Daoy (cell line): ENCODE measurements at places on chromosomes 7 and 10. TPM values are rescaled to one million over a fixed set of nuclear protein-coding genes. Genes with fewer than 3 reads are reported as not detected.
A peak's percentile ranks its signal among the peaks of the same experiment; 100 is the strongest.

- DNase-seq = no peak
Observed at GRCh38 chr10:72228318-72228751, 12.3 kb upstream of the ASCC1 start.

GRCh38 chr7:28174901-28175661 lies 5.5 kb downstream of the JAZF1 start:
- no peak for DNase-seq

Gene RBP4
- total RNA-seq = not detected in 2 replicates

Gene ZPBP
- not detected in 2 replicates for total RNA-seq

- DNase-seq = no peak
Observed at GRCh38 chr10:90130321-90131086, 429.1 kb downstream of the KIF20B start.

GRCh38 chr7:129225206-129225930 lies 538 bp downstream of the AHCYL2 start:
- peak; percentile 80 for DNase-seq

GRCh38 chr10:72016608-72017300 lies 52.6 kb downstream of the CHST3 start:
- no peak for DNase-seq

DNA sequence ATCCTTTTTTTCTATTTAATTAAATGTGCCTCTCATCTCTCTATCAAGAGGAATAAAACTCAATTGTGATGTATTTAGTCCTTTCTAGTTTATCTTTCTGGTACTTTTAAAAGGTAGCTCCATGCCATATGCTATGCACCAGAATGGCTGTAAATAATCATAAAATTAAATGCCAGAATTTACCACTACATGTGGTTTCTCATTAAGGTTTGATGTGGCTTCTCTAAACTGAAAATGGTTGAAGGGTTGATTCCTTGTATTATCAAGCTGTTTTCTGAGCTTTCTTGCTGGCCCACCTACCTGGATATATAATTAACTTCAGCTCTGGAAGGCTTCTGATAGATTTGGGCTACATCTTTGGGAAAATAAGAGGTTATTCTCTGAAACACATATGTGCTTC lies 171.9 kb upstream of the RHOBTB1 start:
- no peak for DNase-seq

DNA sequence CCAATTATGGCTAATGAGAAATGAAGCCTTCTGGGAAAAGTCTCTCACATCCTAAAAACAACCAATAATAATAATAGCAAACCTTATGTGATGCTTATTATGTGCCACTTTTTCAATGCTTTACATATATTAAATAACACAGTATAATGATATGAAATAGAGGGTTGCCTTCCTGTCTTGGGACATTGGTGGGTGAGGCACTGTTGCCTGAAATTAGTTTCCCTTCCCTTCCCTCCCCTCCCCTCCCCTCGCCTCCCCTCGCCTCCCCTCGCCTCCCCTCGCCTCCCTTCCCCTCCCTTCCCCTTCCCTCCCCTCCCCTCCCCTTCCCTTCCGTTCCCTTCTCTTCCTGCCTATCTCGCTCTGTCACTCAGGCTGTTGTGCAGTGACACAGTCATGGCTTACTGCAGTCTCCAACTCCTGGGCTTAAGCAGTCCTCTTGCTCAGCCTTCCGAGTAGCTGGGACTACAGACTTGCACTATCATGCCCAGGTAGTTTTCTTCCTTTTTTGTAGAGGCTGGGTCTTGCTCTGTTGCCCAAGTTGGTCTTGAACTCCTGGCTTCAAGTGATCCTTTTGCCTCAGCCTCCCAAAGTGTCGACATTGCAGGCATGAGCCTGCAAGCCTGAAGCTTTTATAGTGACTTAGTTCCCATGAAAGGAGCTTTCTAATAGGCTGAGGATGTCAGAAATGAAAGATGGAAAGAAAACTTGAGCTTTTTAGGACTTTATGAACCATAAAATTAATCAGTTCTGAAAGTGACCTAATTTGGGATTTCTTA lies 47.9 kb downstream of the PHTF2 start:
- DNase-seq = no peak

Gene LEP
- not detected in 2 replicates for total RNA-seq

Gene HABP2
- not detected in 2 replicates for total RNA-seq

Gene LIPF
- not detected in 2 replicates for total RNA-seq

- no peak for DNase-seq
Observed at GRCh38 chr7:135377171-135377570, 132.7 kb downstream of the CNOT4 start.

- no peak for DNase-seq
Observed at GRCh38 chr10:130338636-130339024, 202.4 kb downstream of the GLRX3 start.

DNA sequence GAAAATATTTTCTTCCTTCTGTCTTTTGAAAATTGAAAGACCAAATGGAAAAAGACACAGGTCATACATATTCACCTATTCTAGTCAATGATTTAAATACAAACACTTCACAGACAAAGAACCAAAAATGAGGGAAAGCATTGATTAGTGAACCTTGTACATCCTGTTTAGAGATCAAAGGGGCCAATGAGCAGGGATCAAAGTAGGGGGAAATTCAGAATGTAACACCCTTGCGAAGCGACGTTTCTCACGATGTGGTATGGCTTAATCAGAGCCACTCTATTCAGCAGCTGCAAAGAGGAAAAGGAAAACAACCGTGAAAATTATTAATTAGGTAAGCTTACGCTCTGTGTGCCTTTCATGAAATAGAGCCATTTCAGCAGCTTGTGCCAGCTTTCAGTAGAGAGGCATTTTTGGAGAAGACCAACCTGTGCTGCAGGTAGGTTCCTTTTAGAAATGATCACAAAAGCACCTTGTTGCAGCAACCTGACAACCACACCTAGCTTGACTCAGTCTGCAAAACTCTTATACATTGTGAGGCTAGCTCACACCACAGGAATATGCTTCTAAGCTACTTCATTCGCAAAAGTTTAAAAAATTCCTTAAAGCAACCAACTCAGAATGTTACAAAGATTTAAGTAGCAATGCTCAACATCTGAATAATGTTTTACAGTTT lies 78.0 kb downstream of the DKK1 start:
- DNase-seq = no peak

DNA sequence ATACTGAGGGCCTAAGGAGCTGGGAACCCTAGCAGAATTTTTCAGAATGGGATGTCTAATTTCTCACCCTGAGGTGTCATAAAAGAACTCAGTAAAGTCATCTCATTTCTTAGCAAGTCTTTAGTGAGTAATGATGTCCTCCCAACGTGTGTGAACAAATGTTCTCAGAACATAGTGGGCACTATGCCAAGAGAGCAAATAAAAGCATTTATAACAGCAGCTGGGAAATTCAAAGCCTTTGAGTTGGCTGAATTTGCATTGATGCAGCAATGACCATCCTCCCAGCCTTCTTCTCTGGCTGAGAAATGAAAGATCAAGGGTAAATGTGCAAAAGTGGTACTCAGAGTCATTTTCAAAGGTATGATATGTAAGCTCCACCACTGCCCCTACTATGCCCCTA lies 109.4 kb downstream of the FAM107B start:
- no peak for DNase-seq

GRCh38 chr10:131266936-131267813 lies 44.3 kb downstream of the TCERG1L start:
- no peak for DNase-seq

- peak; percentile 98 for DNase-seq
Observed at GRCh38 chr10:97889461-97890265, 40.0 kb downstream of the GOLGA7B start.

Gene TMEM270
- total RNA-seq = 0.69 and 1.5 TPM in 2 replicates

Gene MYOZ1
- total RNA-seq = not detected in 2 replicates

DNA sequence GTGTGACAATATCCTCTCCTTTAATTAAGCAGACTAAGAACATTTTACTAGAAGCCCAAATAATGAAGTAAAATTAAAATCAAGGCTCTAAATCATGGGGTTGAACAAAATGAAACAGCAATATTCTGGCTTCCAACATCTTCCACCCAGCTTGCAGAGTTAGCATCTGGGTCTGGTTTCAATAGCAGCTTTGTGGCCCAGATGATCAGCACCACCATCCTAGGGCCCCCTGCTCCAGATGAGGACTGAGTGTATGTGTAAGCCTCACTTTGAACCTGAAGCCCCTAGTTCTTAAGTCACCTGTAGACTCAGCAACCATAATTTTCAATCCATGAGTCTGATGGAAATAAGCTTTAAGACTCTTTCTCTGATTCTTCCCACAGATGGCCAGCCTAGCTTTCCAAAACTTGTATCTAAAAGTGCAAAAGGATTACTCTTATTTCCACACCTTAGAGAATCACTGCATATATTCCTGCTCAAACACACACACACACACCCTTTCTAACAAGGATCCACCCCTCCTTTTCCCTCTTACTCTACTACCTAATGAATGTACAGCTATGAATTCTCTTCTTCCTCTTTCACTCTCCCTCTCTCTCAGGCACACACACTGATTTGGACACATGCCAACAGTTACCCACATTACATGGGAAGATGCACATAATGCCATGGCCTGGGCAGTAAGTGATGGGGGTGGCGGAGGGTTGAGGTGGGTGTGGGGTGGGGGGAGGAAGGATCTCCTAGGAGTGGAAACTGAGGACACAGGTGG lies 3.5 kb downstream of the DENND11 start:
- DNase-seq = peak; percentile 50

GRCh38 chr10:87702973-87703294 lies 43.3 kb downstream of the PAPSS2 start:
- DNase-seq = no peak

- no peak for DNase-seq
Observed at GRCh38 chr7:102410918-102411317, 14.8 kb downstream of the PRKRIP1 start.

- no peak for DNase-seq
Observed at GRCh38 chr10:79023240-79024162, 45.3 kb upstream of the ZMIZ1 start.

DNA sequence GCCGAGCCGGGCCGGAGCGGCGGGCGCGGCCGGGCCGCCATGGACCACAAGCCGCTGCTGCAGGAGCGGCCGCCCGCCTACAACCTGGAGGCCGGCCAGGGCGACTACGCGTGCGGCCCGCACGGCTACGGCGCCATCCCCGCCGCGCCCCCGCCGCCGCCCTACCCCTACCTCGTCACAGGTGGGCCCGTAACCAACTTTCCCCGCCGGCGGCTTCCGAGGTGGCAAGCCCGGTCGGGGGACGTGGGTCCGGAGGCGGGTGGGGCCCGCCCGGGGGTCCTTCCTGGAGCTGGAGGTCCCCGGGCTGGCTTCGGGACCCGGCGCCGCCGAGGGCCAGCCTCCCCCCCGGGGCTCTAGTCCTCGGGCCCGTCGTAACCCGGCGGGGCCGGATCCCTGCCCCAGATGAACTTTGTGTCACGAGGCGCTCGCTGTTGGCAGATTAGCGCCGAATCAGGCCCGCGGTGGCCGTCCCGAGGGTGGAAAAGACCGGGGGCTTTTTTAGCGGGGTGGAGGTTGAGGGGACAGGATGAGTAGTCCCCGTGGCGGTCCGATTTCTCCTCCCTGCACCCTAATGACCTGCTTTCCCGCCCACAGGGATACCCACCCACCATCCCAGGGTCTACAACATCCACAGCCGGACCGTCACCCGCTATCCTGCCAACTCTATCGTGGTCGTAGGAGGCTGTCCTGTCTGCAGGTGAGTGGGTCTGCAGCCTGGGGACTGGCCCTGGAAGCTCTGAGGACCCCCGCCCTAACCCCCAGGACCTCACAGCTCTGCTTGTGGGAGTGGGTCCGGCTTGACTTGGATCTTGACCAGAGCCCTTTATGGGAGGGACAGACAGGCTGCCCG lies 496 bp downstream of the BRI3 start:
- no peak for DNase-seq

GRCh38 chr10:34615770-34616169 lies 199.3 kb downstream of the PARD3 start:
- DNase-seq = no peak

Gene CLRN3
- not detected in 2 replicates for total RNA-seq

DNA sequence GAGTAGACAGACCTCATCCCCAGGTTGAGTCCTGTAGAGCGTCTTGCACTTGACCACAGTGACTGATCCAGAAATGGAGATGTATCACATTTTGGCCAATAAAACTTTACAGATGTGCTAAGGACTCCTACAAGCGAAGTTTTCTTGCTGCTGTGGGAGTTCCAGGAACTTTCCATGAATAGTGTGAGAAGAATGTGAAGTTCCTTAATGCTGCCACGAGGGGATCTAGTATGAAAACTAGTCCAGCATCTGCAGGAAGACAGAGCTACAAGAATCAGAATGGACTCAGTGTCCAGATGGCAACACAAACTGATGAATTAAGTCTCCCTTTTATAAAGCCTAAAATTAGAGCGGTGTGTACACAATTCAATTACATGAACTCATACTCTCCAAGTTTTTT lies 14.8 kb upstream of the LSM8 start:
- DNase-seq = no peak

DNA sequence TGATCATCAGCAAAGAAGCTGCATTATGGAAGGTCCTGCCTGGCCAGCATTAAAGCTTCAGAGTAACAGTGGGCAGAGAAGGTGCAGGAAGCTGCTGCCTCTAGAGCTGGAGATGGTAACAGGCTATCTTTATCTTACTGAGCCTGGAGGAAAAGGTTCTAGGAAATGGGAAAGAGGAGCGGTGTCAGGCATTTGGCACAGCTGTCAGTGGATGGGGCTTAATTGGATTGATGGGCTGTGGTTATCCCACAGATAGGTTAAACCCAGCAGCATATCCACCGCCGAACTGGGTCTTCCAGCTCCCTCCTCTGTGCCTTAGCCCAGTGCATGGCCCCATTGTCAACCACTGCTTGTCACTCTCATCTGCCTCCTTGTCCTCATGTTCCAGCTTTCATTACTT lies 127.6 kb downstream of the CCNY start:
- DNase-seq = no peak

GRCh38 chr10:74675484-74675883 lies 150.9 kb upstream of the KAT6B start:
- DNase-seq = no peak

Gene PNLIPRP3
- 0.17 TPM in 1 of 2 replicates, not detected in the other for total RNA-seq

Gene SEM1
- 34.7 and 143 TPM in 2 replicates for total RNA-seq

Gene DHX32
- 28.1 and 28.5 TPM in 2 replicates for total RNA-seq

GRCh38 chr10:121591186-121591585 lies 7.1 kb downstream of the FGFR2 start:
- no peak for DNase-seq

DNA sequence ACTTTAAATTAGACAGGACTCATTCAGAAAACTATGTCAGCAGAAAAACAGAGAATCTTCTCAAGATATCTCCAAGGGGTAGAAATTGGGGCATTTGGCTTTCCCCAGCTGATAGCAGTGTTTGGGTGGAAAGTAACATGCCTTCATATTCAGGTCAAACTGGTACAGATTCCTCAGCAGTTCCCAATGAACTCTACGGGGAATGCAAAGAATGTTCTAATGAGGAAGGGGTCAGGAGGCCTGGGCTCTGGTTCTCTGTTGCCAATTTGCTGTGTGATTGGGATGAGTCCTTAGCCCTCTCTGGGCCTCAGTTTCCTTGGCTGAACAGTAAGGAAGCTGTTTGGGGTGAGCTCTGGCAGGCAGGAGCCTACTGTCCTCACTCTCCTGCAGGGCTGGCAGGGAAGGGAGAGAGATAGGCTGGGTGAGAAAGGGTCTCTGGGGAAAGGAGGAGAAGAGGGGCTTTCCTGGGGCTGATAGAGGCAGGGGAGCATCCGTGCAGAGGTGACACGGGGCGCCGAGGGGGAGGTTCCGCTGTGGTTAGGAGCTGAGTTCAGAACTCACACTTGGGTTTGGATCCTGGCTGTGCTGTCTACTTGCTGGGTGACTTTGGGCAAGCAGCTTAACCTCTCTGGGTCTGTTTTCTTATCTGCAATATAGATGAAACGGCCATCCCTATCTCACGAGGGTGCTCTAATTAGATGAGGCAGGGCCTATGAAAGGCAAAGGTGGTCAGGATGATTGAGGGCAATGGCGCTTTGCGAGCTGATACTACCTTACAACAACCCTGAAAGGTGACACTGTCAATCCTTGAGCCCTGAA lies 45.1 kb downstream of the SPOCK2 start:
- no peak for DNase-seq

- DNase-seq = no peak
Observed at GRCh38 chr7:6159097-6159483, 113.3 kb downstream of the CYTH3 start.

Gene NSUN6
- total RNA-seq = 8.5 and 13.5 TPM in 2 replicates
